ENCODE measurements at places on chromosomes 11 and 22.
A peak's percentile ranks its signal among the peaks of the same experiment; 100 is the strongest.

- no peak for DNase-seq
These were observed 203.8 kb upstream of the TMEM45B start for GRCh38 chr11:129611661-129612446.

- no peak for DNase-seq
These were observed 15.5 kb downstream of the EIF3F start for GRCh38 chr11:8002676-8003075.

GRCh38 chr11:113629562-113629961 is 76.5 kb downstream of the TMPRSS5 start:
- DNase-seq, result no peak

GRCh38 chr22:42163515-42163914 is 32.9 kb upstream of the CYP2D6 start:
- no peak for DNase-seq

DNA sequence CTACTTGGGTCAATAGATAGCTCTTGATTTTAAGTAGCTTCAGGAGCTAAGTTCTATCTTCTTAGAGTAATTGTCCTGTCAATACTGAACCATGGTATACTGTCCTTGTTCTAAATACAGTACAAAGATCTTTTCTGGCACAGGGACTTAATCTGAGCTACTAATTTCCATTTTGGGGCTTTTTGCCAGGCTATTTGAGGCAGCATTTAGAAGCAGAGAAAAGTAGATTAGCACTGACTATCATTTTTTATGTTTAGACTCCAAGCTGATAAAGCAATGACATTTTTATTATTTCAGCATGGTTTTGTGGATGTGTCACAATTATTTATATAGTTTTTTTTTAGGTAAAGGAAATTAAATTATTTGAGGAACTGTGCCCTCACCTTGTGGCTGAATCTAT is 163.2 kb downstream of the FAT3 start:
- no peak for DNase-seq

- no peak for DNase-seq
These were observed 32.8 kb downstream of the MYEOV start for GRCh38 chr11:69326622-69327219.

- DNase-seq, result no peak
These were observed 9.3 kb downstream of the CXCR5 start for GRCh38 chr11:118892964-118893363.

GRCh38 chr11:118903204-118904015 is 19.7 kb downstream of the CXCR5 start:
- no peak for DNase-seq

DNA sequence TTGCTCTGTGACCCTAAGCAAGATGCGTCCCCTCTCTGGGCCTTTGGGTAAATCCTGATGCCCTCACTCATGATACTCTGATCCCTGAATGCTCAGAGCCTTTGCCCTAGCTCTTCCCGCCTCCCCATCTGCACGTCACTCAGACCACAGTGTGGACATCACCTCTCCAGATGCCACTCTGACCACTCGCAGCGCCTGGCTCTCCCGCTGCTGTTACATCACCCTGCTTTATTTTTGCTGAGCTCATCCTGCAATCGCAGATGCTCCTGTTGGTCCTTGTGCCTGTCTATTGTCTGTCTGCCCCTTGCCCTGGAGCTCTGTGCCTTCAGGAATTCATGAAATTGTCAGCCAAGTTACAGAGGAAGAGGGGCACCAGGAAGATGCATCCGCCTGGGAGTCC is 5.5 kb downstream of the OSM start:
- DNase-seq, result no peak

- no peak for DNase-seq
These were observed 3.4 kb upstream of the BID start for GRCh38 chr22:17777717-17778044.

DNA sequence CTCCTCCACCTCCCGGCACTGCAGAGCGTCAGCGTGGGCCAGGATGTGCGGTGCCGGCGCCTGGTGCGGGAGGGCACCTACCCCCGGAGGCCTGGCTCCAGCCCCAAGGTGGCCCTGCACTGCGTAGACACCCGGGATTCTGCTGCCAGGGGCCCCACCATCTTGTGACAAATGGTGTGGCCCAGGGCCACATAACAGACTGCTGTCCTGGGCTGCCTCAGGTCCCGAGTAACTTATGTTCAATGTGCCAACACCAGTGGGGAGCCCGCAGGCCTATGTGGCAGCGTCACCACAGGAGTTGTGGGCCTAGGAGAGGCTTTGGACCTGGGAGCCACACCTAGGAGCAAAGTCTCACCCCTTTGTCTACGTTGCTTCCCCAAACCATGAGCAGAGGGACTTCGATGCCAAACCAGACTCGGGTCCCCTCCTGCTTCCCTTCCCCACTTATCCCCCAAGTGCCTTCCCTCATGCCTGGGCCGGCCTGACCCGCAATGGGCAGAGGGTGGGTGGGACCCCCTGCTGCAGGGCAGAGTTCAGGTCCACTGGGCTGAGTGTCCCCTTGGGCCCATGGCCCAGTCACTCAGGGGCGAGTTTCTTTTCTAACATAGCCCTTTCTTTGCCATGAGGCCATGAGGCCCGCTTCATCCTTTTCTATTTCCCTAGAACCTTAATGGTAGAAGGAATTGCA is 13.5 kb downstream of the TSKU start:
- no peak for DNase-seq

DNA sequence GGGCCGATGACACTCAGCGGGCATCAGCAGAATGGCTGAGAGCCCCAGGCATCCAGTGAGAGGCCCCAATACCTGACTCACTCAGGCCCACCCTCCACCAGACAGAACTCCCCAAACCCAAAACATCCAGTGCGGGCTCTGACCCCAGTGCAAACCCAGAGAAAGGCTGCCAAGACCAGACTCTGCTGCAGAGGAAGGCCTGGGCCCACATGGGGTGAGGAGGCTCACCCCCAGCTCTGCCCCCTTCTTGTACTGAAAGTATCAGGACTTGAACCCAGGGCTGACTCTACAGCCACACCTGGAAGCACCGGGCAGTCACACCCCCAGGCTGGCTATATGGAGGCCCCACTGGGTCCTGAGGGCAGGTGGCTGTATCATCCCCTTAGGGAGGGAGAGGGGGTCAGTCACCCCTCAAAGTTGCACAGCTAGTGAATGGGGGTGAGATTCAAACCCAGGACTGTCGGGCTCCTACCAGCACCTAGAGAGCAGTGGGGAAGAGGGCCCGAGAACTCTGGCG is 49.3 kb downstream of the IGLL1 start:
- no peak for DNase-seq

DNA sequence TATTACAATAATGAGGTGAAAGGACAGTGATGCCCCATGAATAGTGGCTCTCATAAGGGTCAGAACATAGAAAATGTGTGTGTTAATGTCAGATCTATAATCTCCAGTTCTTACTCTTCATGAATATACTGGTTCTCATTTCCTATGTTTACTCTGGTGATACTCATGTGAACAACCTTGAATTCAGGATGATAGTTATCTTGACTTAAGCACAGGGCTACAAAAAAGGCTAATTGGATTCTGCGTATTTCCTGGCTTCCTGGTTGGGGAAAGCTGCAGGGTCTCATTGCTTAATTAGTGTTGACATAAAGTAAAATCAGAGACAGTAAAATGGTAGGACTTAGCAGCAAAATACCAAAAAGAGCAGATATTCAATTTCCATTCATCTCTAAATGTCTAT is 1316.8 kb upstream of the RAG2 start:
- no peak for DNase-seq

DNA sequence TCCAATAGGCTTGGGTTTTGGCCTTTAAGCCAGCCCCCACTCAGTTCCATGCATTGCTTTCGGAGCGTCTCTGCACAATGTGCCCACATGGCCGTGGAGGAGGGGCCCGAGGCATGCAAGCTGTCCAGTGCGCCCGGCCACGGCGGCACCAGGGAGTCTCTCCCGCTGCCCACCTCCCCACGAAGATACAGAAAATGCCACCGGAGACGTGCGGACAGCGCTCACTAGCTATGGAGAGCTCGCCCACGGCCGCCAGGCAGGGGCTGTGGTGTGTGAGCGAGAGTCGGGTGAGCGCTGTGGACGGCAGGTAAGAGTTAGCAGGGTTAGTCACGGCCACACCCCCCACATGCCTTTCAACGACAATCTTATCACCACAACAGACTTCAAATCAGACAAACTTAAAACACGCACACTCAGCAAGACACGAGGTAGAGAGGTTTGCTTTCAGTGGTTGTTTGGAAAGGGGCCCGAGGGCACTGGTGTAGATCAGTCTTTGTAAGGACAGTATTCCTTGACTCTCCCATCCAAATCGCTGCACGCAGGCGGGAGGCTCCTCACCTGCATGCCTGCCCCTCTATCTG is 18.7 kb upstream of the BID start:
- DNase-seq, result no peak

GRCh38 chr22:38315823-38316363 is 1.3 kb downstream of the CSNK1E start:
- DNase-seq, result peak; percentile 55

GRCh38 chr11:62462508-62462892 is 43.7 kb downstream of the SCGB1A1 start:
- DNase-seq, result no peak

DNA sequence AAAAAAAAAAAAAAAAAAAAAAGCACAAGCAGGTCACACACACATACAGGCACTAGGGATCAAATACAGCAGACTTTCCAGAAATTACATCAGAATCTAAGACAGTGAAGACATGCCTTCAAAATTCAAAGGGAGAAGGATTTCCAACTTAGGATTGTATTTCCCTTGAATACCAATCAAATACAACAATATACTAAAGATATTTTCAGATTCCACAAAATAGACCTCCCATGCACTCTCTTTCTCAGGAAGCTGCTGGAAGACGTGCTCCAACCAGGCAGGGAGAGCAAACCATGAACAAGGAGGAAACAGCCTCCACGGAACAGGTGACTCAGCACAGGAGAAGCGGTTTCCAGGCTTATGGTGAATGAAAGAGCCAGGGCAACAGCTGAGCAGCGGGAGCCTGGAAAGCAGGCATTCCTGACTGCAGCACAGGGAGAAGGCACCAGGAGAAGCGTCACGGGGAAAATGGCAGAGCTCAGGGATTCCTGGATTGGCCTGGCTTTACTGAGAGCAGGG is 32.0 kb downstream of the TMEM184B start:
- peak; percentile 79 for DNase-seq

DNA sequence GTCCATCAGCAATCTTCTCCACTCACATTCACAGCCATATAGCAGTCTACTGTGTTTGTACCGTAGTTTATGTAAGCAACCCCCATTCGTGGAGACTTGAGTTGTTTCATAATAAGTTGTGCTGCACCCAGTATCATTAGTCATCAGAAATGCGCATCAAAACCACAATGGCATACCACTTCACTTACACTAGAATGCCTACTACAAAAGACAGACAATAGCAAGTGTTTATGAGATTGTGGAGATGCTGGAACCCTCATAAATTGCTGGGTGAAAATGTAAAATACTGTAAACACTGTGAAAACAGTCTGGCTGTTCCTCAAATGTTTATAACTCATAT is 133.3 kb downstream of the ATXN10 start:
- peak; percentile 93 for DNase-seq

GRCh38 chr22:25900880-25901279 is 158.9 kb downstream of the MYO18B start:
- DNase-seq, result no peak

- no peak for DNase-seq
These were observed 13.9 kb upstream of the TXNRD2 start for GRCh38 chr22:19955241-19956128.

GRCh38 chr11:133403900-133404299 is 128.4 kb downstream of the OPCML start:
- DNase-seq, result no peak

- peak; percentile 87 for DNase-seq
These were observed 78.5 kb downstream of the TRAF6 start for GRCh38 chr11:36431429-36432092.

GRCh38 chr22:49236541-49237075 is 591.1 kb downstream of the BRD1 start:
- no peak for DNase-seq

DNA sequence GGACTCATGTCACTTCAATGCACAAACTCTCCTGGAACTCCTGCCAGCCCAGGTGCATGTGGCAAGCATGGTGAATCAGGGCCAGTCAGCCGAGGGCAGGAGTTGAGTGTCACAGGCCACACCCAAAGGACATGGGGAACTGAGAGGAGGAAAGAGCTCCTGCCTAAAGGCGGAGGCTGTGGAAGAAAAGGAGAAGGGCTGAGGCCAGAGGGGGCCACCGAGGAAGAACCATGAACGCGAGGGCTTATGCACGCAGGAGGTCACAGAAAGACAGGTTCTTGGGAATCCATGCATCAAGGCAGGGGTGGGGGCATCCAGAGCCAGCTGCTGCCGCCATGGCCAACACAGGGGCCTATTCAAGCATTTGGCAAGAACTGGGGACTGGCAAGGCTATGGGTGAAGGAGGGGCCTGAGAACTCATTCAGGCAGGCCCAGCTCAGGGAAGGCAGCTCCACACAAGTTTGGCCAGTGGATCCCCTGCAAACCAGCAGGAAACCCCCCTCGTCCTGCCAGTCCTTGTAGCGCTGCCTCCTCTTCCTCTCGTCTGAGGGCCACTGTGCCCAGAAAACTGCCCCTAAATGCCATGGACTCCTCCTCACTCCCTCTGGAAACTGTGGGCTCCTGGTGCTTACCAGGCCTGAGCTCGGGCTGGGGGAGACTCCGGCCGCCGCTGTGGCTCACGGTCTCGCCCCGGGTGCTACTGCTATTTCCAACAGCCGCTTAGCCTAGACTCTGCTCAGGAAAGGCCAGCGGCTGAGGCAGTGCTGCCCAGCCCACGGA is 15.4 kb downstream of the PPM1F start:
- DNase-seq, result peak; percentile 32

DNA sequence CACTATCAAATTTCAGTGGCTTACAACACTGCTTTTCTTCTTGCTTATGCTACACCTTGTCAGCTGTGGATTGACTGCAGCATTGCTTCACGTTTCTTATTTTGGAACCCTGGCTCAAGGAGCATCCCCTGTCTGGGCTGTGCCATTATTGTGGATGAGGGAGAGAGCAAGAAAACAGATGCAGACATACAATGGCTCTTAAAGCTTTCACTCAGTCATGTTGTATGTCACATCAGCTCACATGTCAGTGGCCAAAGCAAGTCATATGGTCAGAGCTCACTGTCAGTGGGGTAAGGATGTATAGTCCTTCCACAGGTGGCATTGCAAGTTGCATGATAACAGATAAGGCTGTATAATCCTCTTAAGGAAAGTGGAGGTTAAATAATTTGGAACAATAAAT is 10.0 kb downstream of the ARHGEF12 start:
- DNase-seq, result no peak

DNA sequence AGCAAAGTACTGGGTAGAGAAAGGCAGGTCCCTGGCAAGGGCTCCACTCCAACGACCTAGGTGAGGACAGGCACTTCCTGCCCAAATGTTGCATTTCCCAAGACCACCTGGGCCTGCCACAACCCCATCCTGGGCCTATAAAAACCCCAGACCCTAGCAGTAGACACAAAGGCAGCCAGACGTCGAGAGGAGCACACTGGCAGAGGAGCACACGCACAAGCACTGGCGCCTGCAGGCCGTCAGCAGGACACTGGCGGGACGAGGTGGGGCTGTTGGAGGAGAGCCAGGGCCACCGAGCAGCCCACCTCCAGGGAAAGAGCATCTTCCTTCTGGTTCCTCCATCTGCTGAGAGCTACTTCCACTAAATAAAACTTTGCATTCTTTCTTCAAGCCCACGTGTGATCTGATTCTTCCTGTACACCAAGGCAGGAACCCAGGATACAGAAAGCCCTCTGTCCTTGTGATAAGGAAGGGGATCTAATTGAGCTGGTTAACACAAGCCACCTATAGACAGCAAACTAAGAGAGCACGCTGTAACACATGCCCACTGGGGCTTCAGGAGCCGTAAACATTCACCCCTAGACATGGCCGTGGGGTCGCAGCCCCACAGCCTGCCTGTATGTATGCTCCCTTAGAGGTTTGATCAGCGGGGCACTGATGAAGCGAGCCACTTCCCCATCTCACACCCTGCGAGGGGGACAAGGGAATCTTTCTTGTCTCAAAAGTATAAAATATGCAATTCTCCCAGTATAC is 89.7 kb upstream of the MTMR2 start:
- DNase-seq, result no peak
